ENCODE measurements at places on chromosomes 2 and 18. TPM values are rescaled to one million over a fixed set of nuclear protein-coding genes. Genes with fewer than 3 reads are reported as not detected.
A peak's percentile ranks its signal among the peaks of the same experiment; 100 is the strongest.

LDLRAD4 gene
- total RNA-seq, result 3.0 TPM

EGR4 gene
- not detected for total RNA-seq

GRCh38 chr2:101287303-101287702, 21.2 kb downstream of the RNF149 start:
- ATAC-seq, result no peak

GRCh38 chr2:46380038-46380940, 83.1 kb downstream of the EPAS1 start:
- ATAC-seq, result no peak

GRCh38 chr2:53913721-53914120, 54.0 kb upstream of the GPR75 start:
- no peak for ATAC-seq

- peak; percentile 89 for ATAC-seq
These were observed 647 bp downstream of the CCDC121 start for GRCh38 chr2:27627963-27628766.

DNA sequence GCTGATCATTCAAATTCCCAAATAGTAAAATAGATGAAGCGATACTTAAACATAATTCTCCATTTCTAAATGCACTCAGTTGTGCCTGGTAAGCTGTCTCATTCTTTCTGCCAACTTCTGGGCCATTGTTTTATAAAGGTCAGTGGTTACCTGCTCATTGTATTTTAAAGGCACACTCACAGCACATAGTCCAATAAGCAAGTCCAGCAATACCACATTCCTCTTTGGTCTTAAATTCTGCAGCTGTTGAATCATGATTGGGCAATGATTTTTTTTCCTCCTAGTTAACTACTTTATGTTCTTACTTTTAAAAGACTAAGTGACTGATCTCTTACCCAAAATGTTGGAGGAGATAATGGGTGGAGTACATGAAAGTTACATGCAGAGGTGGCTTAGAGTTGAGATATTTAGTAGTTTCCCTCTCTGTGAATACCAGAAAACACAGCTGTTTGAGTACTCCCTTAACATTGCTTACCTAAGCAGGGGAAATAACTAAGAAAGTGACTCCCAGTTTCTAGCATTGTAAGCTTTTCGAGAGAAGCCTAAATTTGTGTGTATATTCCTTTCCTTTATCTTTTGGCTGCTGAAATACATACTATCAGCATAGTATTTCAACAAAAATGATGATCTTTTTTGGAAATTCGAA, 220.7 kb downstream of the CAMKMT start:
- ATAC-seq, result peak; percentile 75
